ENCODE measurements at places on chromosomes 2 and 18. TPM values are rescaled to one million over a fixed set of nuclear protein-coding genes. Genes with fewer than 3 reads are reported as not detected.

The ADD2 gene
- polyA plus RNA-seq, result not detected

The DSG1 gene
- 68.0 TPM for polyA plus RNA-seq

The CFAP65 gene
- polyA plus RNA-seq, result not detected

The LRP1B gene
- polyA plus RNA-seq, result not detected

The DUSP28 gene
- polyA plus RNA-seq, result 2.8 TPM

The MC2R gene
- not detected for polyA plus RNA-seq

The FAM110C gene
- polyA plus RNA-seq, result 26.3 TPM

The CDK5R2 gene
- 0.03 TPM for polyA plus RNA-seq

The TXNDC2 gene
- polyA plus RNA-seq, result not detected

The PID1 gene
- 6.0 TPM for polyA plus RNA-seq

The TRIM54 gene
- not detected for polyA plus RNA-seq

The ERICH2 gene
- polyA plus RNA-seq, result 1.3 TPM

The ALPG gene
- polyA plus RNA-seq, result not detected

The RETREG2 gene
- 51.3 TPM for polyA plus RNA-seq

The PLGLB1 gene
- 0.38 TPM for polyA plus RNA-seq

The SIX2 gene
- not detected for polyA plus RNA-seq

The SH2D6 gene
- 0.10 TPM for polyA plus RNA-seq

The RUFY4 gene
- polyA plus RNA-seq, result not detected

The EPG5 gene
- polyA plus RNA-seq, result 17.8 TPM

The KCNF1 gene
- 0.08 TPM for polyA plus RNA-seq

The SCN2A gene
- polyA plus RNA-seq, result 0.91 TPM

The HOXD12 gene
- not detected for polyA plus RNA-seq

The CCDC148 gene
- 0.13 TPM for polyA plus RNA-seq

The C1D gene
- polyA plus RNA-seq, result 22.6 TPM

The SCG2 gene
- 0.08 TPM for polyA plus RNA-seq

The RAD51AP2 gene
- 0.01 TPM for polyA plus RNA-seq

The TMEM87B gene
- polyA plus RNA-seq, result 37.3 TPM

The ITGB6 gene
- polyA plus RNA-seq, result 174 TPM

The SLC40A1 gene
- 0.18 TPM for polyA plus RNA-seq

The ALPP gene
- polyA plus RNA-seq, result not detected

The KLHL14 gene
- not detected for polyA plus RNA-seq

The EGR4 gene
- not detected for polyA plus RNA-seq

Data from keratinocyte (primary cell).